Fibroblast of the aortic adventitia (primary cell): ENCODE measurements at places on chromosomes 12 and 14. TPM values are rescaled to one million over a fixed set of nuclear protein-coding genes. Genes with fewer than 3 reads are reported as not detected.

Gene KLHDC1
- total RNA-seq: 4.9 and 12.8 TPM in 2 replicates

Gene BICDL1
- 1.8 TPM in 1 of 2 replicates, not detected in the other for total RNA-seq

DNA sequence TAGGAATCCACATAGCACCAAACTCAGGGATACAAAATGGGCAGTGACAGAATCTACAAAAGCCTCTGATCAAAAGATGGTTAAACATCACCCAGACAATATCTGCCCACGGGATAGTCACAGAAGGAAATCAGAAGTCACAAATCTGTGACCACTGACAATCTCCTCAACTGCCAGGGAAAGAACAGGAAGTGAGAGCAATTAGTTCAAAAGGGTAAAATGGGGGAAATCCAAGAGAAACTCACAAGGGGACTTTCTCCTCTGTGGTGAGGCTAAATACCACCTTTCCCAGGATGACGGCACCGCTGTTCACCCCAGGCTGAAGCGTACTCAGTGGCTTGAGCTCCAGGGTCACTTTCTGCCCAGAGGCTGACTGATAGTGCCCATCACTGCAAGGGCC is 10.7 kb downstream of the TTC5 start:
- DNase-seq: no peak

DNA sequence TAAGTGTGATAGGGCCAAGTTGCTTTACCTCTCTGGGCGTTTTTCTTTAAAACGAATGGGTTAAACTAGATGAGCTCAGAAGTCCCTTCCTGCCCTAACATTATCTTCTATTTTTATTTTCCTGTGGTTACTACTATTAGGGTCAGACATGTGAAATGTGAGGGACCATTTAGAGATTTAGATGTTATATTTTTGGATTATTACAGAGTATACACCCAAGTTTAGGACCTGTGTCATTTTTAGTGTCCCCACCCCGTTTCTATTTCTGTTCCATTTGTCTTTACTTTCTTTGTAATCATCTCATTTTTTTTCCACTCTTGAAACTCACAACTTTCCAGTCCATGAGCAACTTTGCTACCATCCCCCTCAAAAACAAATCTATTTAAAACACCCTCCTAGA is 56.3 kb downstream of the SLC4A8 start:
- no peak for DNase-seq

- no peak for DNase-seq
Measured at GRCh38 chr12:116068371-116068770, 209.1 kb downstream of the MED13L start.

GRCh38 chr14:105141486-105142281 is 26.9 kb downstream of the JAG2 start:
- DNase-seq: no peak

- DNase-seq: peak; percentile 92
Measured at GRCh38 chr12:46555406-46555852, 182.9 kb upstream of the SLC38A2 start.

GRCh38 chr12:126247936-126248335 is 1182.7 kb downstream of the AACS start:
- DNase-seq: no peak
